Omental fat pad (tissue), 4 donors: ENCODE measurements at places on chromosomes 3 and 15.

DNA sequence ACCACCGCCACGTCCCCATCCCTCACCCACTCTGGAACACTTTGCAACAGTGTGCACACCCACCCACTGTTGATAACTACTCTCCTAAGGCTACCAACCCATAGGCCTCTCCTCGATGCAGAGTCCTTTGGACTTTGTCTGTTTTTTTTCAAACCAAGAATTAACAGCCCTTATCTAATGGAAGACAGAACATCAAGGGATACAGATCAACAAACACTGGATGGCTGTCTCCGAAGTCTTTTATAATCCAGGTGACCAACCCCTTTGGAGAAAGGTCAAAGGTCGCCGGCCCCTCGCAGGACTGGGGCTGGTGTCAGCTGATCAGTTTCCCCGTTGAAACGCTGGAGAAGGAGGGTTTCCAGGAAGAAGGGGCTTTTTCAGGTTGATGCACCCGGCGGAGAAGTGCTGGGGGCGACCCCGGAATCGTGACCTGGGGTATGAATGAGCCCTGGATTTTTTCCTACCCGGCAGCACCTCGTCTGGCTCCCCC lies 532 bp downstream of the B4GALT4 start:
- DNase-seq = no peak

- DNase-seq = no peak
Measured at GRCh38 chr3:190012784-190013183, 107.9 kb downstream of the P3H2 start.

GRCh38 chr15:66982250-66982649 lies 83.2 kb upstream of the SMAD3 start:
- DNase-seq = no peak

DNA sequence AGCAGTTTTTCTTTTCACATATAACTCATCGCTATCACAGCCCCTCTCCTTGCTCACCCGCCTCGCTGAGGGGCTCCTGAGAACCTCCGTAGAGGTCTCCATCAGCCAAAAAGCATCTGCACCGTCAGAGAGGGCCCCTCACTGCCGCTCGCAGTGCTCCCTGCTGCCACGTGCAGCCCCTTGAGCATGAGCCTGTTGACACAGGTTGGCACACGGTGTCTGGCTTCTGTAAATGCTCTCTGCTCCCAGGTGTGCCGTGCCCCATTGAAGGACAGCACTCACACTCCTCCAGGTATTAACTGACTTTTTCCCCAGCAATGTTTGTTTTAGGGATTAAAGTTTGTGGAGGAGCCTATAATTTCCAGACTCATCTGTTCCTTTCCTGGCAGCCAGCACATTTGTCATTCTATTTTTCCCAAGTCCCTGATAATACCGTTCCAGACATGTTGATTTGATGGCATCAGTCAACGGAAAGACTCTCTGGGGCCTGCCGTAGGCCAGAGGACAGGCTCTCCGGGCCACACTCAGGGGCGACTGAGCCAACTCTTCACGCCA lies 2.1 kb upstream of the FURIN start:
- no peak for DNase-seq

DNA sequence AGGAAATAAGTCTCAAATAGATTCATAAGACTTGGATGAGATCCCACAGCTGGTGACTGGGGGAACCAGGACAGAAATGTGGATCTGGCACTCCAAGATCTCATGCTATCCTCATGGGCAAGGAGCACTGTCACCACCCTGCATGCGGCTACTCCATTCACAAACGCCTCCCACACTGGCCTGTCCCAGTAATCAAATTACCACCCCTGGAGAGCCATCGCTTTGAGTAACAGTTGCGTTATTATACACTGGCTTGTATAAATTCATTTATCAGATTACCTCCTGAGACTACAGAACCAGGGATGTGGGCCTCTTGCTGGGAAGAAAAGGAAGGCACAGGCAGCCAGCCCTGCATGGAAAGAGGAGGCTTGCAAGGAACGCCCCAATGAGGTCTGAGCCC lies 27.9 kb upstream of the SLC25A36 start:
- no peak for DNase-seq

DNA sequence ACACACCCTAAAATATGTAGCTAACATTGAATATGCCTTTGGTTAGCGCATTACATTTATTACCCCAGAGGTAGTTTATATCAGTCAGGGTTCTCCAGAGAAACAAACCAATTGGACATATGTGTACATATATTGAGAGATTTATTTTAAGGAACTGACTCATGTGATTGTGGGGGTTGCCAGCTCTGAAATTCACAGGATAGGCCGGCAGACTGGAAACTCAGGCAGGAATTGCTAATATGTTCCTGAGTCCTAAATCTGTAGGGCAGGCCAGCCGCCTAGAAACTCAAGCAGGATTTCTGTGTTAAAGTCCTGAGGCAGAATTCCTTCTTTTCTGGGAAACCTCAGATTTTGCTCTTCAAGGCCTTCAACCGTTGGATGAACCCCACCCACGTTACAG lies 189.7 kb downstream of the CDIN1 start:
- DNase-seq = no peak

DNA sequence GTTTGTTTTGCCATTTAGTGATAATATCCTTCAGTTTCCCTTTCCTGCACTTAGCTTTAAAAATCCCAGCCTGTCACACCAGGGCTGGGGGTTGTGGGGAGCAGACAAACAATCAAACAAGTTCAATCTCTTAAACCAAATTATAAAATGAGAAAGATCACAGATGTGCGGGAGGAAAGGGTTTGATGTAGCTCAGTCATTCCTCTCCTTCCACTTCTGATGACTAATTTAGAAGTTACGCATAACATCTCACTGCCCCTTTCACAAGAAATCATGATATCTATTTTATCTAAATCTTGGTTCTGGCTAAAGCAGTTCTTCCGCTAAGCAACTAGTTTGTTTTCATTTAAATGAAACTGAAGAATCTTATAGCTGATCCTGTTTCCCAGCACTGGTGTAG lies 34.1 kb upstream of the ATG7 start:
- DNase-seq = no peak

GRCh38 chr3:140931016-140931454 lies 10.6 kb upstream of the SLC25A36 start:
- DNase-seq = no peak

- no peak for DNase-seq
Measured at GRCh38 chr15:69662645-69663000, 210.0 kb downstream of the RPLP1 start.

DNA sequence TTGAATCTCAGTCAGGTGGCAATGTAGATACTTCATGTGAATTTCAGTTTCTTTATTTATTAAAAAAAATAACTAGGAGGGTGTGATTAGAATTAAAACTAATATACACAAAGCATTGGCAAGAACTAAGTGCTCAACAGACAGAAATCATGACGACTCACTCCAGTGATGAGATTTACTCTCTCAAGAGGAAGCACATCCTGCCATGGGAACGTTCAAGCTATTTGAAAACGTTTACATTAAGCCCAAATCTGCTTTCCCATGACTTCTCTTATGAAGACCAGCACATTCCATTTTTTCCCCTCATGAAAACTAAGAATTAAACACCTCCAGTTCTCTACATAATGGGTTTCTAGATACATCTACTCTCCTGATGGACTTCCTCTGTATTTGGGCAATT lies 8.5 kb downstream of the WDR53 start:
- no peak for DNase-seq

DNA sequence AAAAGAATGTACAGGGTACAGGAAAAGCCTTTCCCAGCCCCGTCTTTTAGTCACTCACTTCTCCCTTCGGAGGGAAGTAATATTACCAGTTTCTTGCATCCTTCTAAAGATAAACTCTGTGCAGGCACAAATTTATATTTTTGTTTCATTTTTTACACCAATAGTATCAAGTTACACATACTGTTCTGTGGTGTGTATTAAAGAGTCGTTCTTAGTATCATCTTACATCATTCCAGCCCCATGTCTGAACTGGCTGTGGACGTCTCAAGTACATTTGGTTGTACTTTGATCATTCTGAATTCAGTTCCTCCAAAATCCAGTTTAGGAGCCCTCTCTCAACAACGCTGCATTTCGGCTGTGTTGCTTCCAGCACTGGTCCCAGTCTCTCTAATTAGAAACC lies 68.7 kb downstream of the LMLN start:
- DNase-seq = no peak

- no peak for DNase-seq
Measured at GRCh38 chr15:66725464-66725785, 23.4 kb downstream of the SMAD6 start.

DNA sequence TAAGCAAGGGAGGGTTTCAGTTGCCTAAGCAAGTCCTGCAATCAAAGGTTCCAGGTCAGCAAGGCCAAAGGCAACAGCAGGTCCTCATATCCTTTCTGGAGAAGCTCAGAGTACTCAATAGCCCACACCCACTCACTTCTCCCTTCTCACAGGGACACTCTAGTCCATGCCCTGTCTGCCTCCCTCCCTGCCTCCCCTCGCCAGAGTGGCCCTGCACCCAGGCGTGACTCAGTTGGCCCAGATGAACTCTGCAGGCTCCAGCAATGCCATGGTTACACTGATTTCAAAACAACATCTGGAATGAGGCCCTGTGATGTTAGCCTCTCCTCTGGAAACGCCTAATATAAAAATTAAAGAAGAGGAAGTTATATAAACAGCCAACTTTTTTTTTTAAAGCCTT lies 32.9 kb downstream of the IL16 start:
- no peak for DNase-seq

- no peak for DNase-seq
Measured at GRCh38 chr3:121619691-121620090, 26.5 kb downstream of the FBXO40 start.

DNA sequence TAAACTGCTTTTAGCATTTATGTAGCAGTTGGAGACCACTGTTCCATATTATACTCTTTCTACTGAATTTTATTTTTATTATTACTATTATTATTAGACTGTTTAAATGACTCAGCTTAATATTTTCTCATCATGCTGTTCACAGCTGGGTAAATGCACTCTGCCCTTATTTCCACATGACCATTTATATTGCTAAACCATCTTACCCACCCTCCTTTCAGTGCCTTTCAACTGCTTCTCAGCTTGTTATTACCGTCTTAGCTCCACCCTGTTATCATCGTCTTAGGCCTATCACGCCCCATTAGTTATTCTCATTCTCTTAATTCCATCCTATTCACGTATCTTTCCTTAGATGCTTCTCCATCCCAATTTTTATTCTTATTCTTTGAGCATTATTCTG lies 212.6 kb downstream of the GAP43 start:
- no peak for DNase-seq

- no peak for DNase-seq
Measured at GRCh38 chr15:38149315-38149714, 103.3 kb upstream of the SPRED1 start.

DNA sequence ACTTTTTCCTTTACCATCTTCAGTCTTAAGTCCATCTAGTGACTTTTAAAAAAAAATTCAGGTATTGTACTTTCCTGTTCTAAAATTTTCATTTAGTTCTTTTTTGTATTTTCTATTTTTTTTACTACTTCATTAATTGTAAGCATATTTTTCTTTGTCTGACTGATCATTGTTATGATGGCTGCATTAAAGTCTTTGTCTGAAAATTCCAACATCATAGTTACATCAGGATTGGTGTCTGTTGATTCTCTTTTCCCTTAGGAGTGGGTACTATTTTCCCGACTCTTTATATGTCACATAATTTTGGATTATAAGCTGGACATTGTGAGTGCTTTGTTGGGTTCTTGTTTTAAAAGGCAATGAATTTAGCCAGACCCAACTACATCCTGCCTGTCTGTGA lies 34.9 kb upstream of the POLR2M start:
- DNase-seq = no peak

GRCh38 chr3:66655044-66655443 lies 154.2 kb upstream of the LRIG1 start:
- DNase-seq = no peak

DNA sequence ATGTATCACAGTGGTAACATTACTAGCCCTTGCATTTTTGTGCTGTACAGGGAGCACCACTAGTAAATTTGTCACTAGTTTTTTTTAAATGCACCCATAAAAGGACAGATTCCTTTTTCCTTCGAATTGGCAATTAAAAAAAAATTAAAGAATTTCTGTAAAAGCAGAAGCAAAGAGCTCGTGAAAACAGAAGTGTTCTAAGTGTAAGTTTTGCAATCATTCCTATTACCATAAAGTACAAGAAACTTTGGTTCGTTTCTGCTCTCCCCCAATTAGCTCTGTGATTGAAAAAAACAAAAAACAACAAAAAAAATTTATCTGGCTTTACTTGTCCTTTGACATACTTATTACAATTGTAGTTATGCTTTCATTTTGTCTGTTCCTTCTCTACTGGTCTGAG lies 5.3 kb downstream of the SERP1 start:
- DNase-seq = no peak

- DNase-seq = no peak
Measured at GRCh38 chr3:29761517-29761916, 480.6 kb downstream of the RBMS3 start.

- no peak for DNase-seq
Measured at GRCh38 chr3:155230382-155230781, 63.1 kb downstream of the STRIT1 start.

DNA sequence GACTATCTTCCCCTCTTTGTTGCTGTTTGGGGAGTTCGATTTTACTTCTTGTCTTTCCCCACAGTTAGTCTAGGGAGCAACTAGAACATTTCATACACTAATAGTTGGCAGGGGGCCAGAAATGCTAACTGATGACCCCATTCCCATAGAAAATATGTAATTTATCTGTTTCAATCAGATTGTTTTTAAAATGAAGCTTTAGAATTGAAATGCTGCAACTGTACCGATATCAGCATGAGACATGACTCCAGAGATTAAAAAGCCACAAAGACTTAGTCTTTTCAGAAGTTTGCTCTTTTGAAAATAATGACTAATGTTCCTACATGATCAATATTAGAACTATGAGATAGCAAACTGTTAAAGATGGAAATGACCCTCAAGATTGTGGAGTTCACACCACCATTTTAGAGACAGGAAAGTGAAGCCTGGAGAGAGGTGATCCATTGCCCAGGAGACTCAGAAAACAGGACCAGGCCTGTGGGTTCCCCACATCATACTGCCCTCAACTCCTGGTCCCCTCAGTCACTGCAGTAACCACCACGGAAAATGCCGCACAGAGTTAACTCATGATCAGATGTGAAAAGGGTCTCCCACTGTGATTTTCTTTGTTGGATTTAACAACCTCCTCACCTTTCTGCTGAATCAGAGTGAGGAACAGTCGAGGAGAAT lies 130.3 kb downstream of the CHDH start:
- DNase-seq = no peak

DNA sequence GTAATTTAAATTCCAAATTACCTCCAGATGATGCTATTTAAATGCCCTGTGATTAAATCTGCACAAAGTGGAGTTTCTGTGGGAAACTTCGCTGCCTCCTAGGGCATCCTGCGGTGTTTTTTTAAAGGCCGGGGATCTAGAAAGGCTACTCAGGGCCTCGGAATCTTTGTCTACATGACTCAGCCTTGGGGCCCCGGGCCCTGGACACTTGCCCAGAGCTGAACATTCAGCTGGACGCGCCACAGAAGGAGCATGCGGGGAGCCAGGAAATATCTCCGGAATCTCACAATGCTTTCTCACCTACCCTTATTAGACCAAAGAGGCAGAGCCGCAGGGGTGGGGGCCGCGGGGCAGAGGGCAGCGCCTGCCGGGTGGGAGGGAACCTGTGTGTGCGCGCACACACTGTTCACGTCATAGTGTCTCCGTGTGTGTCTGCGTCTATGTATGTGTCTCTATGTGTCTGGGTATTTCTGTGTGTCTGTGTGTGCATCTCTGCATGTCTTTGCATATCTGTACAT lies 145.5 kb upstream of the TPM1 start:
- DNase-seq = peak; percentile 73
